Activated CD8-positive, alpha-beta memory T cell treated with anti-CD3 and anti-CD28 coated beads for 24 hours (primary cell): ENCODE measurements at places on chromosomes 7 and 10.
A peak's percentile ranks its signal among the peaks of the same experiment; 100 is the strongest.

GRCh38 chr7:87517136-87517815 lies 41.8 kb upstream of the ABCB4 start:
- DNase-seq: no peak

- DNase-seq: no peak
Measured at GRCh38 chr7:35894721-35895120, 93.9 kb downstream of the SEPTIN7 start.

DNA sequence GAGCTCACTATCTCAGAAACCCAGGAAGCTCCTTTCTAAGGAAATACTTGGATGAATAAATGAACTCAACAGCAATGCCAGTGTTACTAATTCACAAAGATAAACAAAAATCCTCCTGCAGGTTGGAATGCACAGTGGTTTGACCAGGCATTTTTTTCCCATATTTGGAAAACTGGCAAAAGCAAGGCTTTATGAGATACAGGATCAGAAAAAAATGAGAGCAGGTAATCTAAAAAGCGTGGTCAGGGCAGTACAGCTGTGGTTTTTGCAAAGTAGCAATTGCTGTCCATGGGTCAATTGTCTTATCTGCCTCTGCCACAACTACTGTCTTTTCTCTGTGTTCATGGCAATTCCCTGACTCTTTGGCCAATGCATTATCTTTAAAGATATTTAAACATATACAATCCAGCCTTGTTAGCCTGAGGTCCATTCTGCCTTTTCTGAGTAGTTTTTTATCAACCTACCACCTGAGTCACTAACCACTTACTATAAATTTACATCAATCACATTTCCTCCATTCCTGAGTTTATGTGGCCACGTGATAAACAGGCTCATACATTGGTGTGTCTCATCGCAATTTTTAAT lies 564.5 kb upstream of the IGFBP3 start:
- no peak for DNase-seq

GRCh38 chr10:13858709-13859108 lies 271.9 kb downstream of the PRPF18 start:
- no peak for DNase-seq

- no peak for DNase-seq
Measured at GRCh38 chr7:106465704-106466468, 181.1 kb upstream of the NAMPT start.

DNA sequence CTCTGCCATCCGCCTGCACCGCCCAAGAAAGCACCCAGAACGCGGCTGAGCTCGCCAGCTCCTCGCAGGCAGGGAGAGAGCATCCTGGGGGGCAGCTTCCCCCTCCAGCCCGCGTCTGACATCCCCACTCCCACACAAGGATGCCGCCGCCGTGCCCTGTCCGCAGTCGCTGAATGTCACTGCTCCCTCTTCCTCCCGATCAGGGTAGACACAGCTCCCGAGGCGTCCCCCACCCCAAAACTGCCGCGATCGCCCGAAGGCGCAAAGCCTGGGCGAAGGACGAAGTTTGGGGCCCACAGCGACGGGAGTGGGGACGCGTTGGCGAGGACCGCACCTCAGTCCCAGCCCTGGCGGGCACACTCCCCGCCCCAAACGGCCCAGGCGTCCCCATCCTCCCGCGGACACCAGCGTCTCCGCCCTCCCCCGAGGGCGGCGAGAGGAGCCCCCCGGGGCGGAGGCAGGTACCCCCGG lies 1.5 kb upstream of the KAT6B start:
- DNase-seq: peak; percentile 88

DNA sequence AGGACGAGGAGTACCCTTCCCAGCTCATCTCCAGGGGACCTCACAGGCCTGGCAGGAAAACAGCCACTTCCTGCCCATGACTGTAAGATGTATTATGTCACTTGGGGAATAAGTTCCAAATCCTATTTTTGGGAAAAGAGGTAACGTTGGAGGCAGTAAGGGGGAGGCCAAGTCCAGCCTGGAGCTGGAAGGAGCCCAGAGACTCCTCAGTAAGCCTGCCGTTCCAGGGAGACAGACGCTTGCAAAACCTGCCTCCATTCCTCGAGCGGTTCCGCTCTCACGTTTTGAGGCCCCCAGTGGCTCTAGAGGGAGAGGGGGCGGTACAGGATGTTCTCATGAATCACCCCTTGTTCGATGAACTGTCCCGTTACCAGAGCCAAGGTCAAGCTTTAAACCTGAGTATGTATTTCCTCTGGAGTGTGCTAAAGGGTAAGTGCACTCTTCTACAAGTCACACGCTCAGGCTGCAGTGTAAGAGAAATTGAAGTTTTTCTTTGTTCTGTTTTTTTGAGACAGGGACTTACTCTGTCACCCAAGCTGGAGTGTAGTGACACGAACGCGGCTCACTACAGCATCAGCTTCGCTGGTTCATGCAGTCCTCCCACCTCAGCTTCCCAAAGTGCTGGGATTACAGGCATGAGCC lies 45.5 kb upstream of the CYTH3 start:
- DNase-seq: peak; percentile 65

- DNase-seq: no peak
Measured at GRCh38 chr7:70303780-70304179, 705.5 kb downstream of the AUTS2 start.

DNA sequence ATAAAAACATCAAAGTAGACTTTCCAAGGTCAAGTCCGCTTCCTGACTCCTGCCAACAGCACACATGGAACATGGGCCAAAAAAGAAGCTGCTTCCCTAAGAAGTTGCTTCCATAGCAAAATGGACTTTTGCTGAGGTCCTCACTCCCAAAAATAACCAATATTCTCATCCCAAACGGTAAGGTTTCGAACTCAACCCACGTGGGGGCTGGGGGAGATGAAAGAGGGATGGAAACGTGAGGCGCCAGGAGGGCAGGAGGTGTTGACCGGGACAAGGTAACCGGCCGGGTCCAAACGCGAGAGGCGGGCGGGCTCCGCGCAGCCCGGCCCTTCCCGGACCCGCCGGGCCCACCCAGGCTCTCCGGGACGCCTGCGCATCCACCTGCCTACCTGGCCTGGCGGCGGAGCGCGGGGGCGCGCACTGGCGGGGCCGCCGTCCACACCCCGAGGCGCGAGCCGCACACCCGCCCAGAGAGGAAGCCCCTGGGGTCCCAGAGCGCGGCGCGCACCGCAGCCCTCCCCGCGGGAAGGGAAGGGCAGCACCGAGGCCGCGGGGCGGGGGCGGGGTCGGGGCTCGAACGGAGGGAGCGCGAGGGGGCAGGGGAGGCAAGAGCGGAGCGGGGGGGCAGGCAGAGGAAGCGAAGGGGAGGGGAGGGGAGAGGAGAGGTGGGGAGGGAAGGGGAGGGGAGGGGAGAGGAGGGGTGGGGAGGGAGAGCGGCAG lies 742 bp downstream of the LMBR1 start:
- peak; percentile 83 for DNase-seq

- no peak for DNase-seq
Measured at GRCh38 chr7:113159746-113160339, 41.5 kb upstream of the SMIM30 start.

GRCh38 chr10:122544493-122544892 lies 16.1 kb upstream of the DMBT1 start:
- DNase-seq: no peak

DNA sequence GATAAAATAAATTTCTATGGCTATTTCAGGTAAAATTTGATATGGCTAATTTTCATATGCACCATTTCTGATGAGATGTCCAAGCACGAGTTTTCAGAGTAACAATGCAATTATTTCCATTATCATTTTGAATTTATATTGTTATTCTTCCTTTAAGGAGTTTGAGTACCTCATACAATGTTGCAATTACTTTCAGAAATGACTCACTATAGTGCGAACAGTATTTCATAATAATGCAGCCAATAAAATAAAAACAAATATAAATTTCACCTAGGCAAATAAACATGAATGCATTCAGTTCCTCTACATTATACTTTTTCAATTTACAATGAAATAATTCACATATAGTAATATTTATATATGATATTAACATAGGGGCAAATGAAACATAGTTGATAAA lies 78.8 kb upstream of the LRRN3 start:
- no peak for DNase-seq
